ENCODE measurements at places on chromosomes 3 and 15. TPM values are rescaled to one million over a fixed set of nuclear protein-coding genes. Genes with fewer than 3 reads are reported as not detected.

ISLR gene
- total RNA-seq, result 5.2 TPM

DNA sequence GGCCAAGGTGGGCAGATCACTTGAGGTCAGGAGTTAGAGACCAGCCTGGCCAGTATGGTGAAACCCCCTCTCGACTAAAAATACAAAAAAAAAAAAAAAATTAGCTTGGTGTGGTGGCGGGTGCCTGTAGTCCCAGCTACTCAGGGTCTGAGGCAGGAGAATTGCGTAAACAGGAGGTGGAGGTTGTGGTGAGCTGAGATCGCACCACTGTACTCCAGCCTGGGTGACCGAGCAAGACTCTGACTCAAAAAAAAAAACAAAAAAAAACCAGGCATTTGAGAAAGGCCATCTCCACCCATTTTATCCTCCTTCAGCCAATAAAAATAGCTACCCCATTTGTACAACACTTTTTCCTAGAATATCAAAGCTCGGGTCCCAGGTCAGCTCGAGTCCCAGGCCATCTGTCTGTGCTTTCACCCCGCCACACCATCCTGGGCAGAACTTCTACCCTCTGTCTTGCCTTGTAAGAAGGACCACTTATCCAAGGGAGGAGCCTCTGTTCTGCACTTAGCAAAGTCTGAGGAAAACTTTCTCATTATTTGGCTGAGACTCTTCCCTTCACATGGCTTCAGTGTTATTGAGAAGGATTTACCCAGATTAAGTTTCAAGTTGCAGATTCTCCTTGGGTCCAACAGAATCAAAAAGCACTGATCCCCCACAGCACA is 99.1 kb downstream of the MESD start:
- DNase-seq, result no peak

- no peak for DNase-seq
Measured at GRCh38 chr15:84970843-84971242, 10.8 kb upstream of the PDE8A start.

GRCh38 chr3:125054449-125055329 is 1.1 kb downstream of the HEG1 start:
- DNase-seq, result peak; percentile 66

DNA sequence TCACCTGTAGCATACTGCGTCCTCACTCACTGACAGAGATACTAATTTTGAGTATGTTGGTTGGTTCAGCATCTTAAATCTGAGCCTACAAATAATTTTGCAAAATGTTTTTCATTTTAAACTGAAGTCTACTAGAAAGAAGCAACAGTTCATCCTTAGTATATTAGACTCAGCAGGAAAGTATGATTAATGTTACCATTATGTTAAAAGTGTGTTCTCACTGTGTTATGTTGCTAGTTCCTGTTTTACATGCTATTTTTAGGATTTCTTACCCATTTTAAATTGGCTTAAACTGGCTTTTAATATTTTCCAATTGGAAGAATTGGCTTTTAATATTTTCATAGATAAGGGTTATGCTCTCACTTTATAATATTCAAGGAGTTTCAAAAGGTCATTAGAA is 25.7 kb downstream of the ACKR4 start:
- no peak for DNase-seq

DNA sequence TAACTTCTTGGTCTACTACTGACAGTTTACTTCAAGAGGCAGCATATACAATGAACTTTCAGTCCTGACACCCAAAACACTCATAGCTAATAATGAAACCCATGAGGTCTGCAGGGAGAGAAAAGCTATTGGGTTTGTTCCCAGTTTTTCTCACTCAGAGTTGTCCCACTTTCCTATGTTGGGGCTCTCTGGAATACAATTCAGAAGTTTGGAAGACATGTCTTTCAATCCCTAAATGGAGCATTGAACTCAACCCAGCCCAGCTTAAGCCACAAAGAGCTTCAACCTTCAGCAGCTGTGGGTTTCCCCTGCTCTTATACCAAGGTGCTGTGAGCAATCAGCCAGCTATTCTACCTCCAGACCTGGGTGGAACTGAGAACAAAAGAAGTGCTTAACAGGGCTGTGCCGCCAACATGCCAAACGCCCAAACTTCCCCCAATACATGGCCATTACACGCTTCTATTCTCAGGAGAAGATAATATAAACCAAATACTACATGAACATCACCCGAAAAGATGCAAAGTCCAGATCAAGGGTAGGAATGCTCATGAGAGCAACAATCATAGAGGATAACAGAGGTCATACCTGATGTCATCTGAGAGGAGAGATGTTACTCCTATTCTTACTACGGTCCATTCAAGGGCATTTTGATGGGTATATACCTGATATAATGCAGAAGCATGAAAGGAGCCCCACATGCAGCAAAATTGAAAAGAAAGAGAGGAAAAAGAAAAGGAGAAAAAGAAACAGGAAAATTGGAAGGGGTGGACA is 131.2 kb upstream of the TGFBR2 start:
- no peak for DNase-seq

DNA sequence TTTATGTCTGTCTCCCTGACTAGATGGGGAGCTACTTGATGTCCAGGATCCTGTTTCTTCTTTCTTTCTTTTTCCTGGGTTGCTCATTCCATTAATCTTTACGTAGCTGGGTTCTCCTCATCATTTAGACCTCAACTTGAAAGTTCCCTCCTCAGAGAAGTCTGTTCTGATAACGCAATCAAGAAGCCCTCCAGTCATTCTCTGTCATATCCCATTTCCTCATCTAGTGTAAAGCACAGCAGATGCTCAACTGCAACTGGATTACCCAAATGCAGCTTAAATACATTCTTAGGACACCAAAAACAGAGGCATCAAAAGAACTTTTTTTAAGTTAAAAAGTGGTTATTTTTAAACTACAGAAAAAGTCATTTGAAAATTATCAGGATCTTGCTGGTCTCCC is 51.7 kb upstream of the ST3GAL6 start:
- DNase-seq, result no peak

GRCh38 chr3:12440927-12441714 is 43.2 kb upstream of the TSEN2 start:
- DNase-seq, result no peak

DNA sequence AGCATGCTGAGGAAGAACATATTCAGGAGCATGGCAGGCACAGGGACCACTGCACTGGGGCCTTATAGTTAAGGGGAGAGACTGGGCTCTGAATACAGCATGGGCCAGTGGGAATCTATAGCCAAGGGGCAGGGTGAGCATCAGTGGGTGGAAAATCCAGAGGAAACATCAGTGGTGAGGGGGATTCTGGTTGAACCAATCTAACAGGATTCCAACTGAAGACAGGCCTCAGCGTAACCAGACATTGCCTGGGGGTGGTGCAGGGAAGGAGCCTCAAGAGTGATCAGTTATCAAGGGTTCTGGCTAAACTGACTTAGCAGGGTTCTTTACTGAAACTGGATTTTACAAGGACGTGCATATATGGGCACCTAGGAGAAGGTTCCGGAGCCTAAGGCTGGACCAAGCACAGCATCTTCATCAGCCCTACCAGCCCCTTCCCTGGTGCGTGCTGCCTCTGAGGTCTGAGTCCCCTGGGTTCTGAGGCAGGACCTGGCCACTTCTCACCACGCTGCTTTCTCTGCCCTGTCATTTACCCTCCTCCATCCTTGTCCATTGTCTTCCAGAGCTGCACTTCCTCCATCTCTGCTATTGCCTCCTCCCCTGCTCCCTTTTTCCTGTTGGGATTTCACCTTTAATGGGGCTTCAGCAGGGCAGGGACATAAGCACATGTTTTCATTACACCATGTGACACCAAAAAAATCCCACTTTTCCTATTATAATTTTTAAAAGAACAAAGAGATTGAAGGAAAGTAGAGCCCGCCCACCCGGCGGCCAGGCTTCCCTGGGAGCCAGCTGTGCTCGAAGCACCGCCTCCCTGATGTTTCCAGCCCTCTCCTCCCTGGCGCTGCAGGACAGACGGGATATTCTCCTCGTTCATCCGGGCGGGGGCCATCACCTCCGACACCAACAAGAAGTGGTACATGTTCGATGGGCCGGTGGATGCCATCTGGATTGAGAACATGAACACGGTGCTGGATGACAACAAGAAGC is 52.1 kb downstream of the DNAH1 start:
- DNase-seq, result no peak

- DNase-seq, result no peak
Measured at GRCh38 chr3:172914854-172915253, 164.3 kb downstream of the ECT2 start.

GRCh38 chr3:170689296-170689829 is 103.5 kb upstream of the SLC7A14 start:
- peak; percentile 92 for DNase-seq

- DNase-seq, result no peak
Measured at GRCh38 chr3:186519021-186519658, 25.0 kb downstream of the CRYGS start.

Measured in HFFc6 (cell line).